ENCODE measurements at places on chromosomes 3 and 15.

DNA sequence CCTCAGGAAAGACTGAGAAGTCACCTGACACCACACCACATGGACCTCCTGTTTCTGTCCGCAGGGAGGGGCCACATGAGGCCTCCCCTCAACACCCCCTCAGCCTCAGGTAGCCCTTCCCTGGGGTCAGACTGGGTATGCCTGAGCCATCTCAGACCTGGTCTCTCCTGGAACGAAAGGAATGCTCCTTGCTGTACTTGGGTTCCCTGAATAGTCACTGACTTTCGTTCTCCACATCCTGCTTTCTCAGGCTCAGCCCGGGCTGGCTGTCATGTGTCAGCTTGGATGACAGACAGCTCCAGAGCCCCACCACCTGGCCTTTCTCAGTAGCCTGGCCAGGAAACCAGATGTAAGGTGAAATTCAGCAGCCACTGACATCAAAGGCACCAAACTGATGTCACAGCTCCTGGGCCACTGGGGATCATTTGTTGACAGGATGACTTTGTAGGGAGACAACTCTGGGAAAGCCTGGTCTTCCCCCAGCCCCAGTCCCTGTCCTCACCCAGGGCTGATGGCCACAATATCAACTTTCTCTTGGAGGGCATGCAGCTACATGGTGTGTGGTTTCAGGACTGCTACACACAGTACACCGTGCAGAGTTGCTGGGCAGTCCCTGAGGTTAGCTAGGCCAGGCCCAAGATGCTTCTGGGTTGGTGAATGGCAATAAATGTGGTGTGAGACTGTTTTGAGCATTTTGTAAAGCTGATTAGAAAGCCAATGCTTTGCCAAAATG lies 141.4 kb upstream of the MRPS22 start:
- DNase-seq = peak; percentile 59

GRCh38 chr3:149494022-149494758 lies 19.7 kb downstream of the TM4SF4 start:
- peak; percentile 52 for DNase-seq

DNA sequence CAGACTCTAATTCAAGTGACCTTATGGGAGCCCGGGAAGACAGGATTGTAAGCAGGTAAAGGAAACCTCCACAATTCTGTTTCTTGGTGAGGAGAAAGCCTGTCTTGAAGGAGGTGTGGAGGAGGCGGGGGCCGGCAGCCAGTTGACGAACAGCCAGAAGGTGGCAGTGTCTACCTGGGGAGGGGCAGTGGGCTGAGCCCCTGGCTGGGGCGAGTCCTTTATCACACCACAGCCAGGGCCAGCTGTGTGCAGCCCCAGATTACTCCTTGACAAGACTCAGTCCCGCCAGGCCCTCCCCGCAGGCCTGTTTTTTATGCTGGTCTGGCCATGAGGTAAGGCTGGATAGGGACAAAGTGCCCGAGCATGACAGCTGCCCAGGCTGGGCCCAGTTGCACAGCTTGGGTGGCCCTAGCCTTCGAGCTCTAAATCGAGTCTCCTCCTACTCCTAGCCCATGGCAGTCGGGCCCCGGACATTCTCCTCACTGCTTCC lies 40.9 kb upstream of the IDH2 start:
- peak; percentile 54 for DNase-seq

GRCh38 chr15:70597056-70597603 lies 166.2 kb downstream of the UACA start:
- DNase-seq = no peak

DNA sequence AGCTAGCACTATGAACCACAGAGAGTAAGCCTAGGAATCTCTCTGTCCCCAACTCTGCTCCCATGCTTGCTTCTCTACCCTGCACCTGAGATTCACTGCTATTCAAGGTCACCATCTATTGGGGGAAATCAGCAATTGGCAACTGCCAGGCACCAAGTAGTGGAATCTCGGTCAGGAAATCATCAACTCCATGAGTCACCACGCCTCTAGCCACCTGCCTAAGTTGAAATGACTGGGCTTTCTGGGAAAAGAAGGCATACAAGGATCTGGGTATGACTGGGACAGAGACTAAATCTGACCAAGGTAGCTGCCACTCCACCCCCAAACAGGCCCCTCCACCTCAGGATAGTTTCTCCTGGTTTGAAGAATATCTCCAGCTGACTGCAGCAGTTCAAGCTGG lies 464.1 kb upstream of the CBLB start:
- no peak for DNase-seq

GRCh38 chr3:148528024-148528423 lies 169.7 kb upstream of the AGTR1 start:
- no peak for DNase-seq

GRCh38 chr15:70447928-70448698 lies 315.2 kb downstream of the UACA start:
- peak; percentile 58 for DNase-seq

DNA sequence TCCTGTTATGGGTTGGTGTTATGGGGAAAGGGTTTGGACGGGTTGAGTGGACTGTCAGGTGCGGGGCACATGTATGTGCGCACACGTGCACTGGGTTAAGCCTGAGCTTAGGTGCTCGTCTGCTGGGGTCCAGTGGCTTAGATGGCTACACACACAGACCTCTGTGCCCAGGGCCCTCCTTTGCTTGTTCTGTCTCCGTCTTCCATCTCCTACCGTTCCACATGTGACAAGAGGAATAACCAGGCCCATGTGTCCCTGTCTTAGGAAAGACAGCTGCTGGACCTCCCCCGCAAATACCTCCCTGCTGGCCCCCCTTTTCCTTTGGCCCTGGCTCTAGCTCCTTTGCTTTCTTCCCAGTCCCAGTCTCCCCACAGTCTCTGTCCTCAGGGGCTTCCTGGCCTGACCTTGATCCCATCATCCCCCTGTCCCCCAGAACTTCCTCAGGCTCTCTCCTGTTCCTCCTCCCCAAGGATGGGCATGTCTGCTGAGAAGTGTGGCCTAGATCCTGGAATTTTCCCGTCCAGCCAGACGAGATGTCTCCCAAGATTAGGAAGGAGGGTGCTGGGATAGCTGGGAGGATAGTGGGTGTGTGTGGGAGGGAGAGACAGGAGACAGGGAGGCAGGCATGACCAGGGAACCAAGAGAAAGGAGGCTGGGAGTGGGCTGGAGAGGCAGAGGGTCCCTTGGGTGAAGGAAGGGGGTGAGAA lies 797 bp upstream of the THPO start:
- no peak for DNase-seq

DNA sequence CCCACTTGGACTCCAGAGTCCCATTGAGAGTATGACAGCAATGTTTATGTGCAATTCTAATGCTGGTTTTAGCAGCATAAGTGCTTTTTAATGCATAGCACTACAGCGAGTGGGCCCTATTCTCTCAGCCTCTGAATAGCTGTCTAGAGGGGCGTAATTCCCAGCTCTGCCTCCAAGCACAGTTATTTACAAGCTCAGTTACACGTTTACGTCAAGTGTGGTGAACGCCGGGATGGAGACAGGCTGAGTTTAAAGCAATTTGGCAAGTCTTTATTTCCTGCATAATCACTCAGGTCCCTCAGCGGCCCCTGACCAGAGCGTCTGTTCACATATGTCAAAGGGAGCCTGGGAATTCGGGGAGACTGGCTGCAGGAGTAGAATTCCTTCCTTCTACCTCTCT lies 43.9 kb downstream of the SOX14 start:
- no peak for DNase-seq

DNA sequence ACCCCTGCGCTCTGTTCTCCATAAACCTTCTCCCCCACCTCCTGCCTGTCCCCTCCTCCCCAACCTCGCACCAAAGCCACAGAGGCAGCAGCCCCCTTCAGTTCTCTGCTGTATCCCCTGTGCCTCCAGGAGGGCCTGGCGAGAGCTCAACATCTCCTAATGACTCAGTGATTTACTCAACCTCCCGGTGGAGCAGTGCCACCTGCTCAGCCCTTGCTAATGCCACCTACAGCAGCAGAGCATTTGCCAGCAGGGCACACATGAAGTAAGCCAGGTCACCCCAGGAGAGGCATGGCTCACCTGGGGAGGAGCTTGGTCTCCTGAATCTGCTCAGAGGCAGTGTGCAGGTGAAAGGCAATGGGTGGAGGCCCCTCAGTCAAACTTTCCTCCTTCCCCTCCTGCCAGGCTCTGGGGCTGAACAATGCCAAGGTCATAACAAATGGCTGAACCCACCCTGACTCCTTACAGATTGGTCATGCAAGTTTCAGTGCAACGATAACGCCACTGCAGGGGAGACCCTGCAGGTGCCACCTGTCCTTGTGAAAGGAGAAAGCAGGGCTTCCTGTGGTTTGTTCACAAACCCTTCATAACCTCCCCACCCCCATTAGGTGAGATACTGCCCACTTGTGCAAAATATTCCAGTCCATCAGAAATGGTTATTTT lies 19.8 kb downstream of the TRPM1 start:
- DNase-seq = no peak

DNA sequence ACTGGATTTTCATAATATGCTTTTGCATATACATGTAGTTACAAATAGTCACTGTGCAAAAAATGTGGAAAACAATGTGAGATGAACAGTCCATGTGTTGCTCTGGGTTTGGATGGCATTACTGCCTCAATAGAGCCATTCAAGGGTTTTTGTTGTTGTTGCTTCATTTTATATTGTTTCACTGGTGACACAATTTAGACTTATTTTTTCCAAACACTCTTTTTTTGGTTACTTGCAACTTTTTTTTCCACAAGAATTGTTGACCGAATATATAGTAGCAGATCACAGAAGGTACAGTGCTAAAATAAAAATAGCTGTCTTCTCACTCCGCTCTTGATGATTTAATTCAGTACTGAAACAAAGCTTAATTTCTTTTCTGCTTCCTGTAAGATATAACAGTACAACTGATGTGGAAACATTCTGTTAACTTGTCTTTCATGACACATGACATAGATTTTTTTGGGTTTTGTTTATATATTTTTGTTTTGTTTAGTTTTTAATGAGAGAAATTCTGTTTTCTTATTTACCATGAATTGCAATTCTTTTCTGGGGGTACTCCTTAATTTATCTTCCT lies 618.6 kb downstream of the NAALADL2 start:
- no peak for DNase-seq

DNA sequence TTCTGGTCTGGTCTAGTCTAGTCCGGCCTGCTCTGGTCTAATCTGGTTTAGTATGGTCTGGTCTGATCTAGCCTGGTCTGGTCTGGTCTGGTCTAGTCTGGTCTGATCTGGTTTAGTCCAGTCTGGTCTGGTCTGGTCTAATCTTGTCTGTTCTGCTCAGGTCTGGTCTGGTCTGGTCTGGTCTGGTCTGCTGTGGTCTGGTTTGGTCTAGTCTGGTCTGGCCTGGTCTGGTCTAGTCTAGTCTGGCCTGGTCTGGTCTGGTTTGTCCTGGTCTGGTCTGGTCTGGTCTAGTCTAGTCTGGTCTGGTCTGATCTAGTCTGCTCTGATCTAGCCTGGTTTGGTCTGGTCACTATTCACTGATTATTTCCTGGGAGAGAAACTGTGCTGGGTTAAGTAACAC lies 84.1 kb upstream of the PRR23E start:
- no peak for DNase-seq

DNA sequence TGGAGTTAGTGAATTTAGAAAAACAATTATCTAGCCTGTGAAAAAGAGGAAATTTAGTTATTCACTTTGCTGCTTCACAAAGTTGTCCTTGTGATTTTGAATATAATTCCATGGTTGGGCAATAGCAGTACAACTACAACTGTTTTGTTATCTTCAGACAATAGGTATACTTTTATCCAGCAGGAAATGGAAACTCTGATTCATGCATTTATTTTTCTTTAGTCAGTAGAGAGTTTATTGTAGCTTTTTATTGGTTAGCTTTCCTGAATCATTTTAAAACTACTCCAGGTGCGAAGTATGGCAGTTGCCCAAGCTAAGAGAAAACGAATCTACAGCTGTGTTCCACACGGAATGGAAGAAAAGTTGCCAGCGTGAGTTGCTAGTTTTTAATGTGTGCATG lies 80.3 kb downstream of the TM4SF4 start:
- no peak for DNase-seq

DNA sequence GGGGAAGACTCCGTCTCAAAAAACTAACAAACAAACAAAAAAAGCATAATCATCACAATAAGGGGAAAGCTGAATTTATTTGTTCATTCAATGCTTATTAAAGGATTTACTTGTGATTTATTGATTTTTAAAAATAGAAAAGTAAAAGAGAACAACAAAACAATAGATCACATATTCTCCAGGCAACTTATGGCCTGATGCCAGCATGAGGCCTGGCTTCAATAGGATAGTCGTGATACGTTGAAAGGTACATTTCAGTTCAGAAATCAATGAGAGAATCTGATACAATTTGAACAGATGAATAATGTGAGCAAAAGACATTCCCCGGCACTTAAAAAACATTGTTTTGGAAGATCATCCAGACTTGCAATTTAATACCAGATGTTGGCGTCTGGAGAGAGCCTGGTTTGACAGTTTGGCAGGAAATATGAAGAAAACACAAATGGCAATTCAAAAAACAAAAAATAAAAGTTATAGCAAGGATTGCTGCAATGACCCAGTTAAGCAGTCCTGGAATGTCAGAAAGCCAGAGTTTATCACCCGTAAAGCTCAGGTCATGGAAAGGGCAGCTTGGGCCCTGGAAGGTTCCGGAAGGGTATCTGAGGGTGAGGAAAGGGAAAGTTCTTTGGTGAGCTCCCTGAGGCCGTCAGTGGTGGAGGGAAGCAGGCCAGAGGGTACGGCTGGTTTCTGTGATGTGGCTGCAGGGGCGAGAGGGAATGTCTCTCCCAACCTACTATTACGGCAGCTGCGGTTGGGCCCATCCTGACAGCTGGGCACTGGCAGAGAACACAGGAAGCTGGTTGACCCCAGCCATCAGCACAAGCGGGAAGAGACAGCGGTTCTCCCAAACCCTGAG lies 230.2 kb upstream of the HES1 start:
- DNase-seq = no peak

GRCh38 chr3:3618623-3619022 lies 180.6 kb upstream of the LRRN1 start:
- no peak for DNase-seq

- DNase-seq = no peak
Observed at GRCh38 chr15:40029979-40030893, 8.7 kb downstream of the SRP14 start.

DNA sequence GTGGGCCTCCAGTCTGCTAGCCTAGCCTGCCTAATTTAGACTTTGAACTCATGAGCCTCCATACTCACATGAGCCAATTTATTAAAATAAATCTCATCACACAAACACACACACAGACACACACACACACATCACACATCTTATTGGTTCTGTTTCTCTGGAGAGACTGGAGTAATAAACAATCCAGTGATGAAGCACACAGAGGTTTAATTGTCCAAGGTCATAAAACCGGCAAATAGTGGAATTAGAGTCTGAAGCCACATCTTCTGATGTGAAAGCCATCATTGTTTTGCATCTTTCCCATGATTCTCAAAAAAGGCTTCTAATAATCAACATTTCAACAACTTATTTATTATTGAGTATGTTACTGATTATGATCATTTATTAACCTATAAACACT lies 249.4 kb upstream of the KCNH8 start:
- no peak for DNase-seq

DNA sequence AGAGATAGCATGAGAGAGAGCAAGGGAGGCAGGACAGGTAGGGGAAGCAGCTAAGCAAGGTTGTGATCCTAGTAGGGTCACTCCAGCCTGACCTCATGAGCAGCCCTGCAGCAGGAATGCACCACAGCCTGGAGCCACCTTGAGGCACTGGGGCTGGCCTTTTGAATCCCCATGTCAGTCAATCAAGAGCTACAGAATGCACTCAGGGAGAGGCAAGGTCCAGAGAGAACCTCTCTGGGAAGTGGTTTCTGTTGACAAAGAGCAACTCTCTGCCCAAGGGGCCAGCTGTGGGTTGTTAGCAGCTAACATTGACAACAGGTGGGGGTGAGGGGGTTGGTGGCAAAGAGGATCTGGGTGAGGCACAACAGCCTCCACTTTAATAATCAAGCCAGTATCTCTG lies 54.6 kb downstream of the TRANK1 start:
- no peak for DNase-seq

GRCh38 chr3:20853890-20854289 lies 667.9 kb upstream of the SGO1 start:
- no peak for DNase-seq

All from head of caudate nucleus (tissue), 42 donors.